ENCODE measurements at places on chromosomes 2 and 18. TPM values are rescaled to one million over a fixed set of nuclear protein-coding genes. Genes with fewer than 3 reads are reported as not detected.

GRCh38 chr2:28638102-28638501, 113.5 kb upstream of the PPP1CB start:
- no peak for DNase-seq

Gene RBFA
- 29.5 TPM for total RNA-seq

GRCh38 chr18:6004119-6004518, 108.8 kb upstream of the TMEM200C start:
- no peak for DNase-seq

DNA sequence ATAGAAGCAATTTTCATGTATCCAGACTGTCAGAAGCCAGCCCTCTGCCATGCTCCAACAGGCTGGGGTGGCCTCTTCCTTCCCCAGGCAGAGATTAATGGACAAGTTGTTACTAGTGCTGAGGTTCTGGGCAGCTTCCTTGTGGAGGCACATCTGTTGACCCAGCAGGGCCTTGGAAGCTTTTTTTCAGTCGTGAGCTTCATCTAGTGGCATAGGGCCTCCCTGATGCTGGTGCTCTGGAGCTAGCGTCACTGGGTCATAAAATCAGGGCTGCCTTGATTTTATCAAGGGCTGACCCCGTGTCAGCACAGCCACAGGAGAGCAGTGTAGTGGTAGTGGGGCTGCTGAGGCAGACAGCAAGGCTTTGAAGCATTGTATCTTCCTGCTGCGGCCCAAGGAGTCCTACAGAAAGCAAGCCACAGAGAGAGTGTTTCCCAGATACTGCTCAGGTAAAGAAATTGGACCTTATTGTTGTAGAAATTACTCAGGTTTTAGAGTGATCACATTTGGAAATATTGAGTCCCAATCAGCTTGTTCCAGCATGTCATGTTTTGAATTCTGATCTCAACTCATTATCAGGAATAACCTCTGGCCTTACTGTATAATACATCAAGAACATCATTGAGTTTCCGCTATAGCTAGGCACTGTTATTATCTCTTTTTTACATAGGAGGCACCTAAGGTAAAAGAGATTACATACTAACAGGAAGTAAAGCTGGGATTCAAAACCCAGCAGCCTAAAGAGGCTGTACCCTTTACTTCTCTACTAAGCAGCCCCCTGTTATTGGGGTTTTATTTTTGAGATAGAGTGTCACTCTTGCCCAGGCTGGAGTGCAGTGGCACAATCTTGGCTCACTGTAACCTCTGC, 92.3 kb upstream of the ALPP start:
- no peak for DNase-seq

Gene CDH2
- total RNA-seq, result 53.8 TPM

GRCh38 chr2:70807828-70808118, 12.6 kb downstream of the CLEC4F start:
- DNase-seq, result no peak

Gene DUSP28
- 2.1 TPM for total RNA-seq

Gene TANK
- 19.7 TPM for total RNA-seq

DNA sequence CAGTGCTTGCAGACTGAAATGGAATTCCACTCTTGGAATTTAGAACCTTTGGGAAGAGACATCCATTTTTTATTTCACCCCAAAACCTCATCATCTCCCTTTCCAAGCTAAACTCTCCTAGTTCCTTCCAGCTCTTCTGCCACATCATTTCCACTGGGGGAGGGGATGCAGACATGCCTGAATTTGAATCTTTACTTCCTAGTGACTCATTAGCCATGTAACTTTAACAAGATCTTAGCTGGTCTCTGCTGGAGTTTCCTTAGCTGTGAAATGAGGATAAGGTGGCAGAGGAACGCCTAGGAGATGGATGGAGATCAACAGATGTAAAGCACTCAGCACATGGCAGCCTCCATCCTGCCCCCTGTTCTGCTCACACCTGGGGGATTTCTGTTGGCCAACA, 266.8 kb downstream of the EN1 start:
- DNase-seq, result no peak

Gene KCNJ13
- total RNA-seq, result not detected

GRCh38 chr2:224538561-224539138, 46.5 kb downstream of the CUL3 start:
- no peak for DNase-seq

- DNase-seq, result no peak
These were observed 301.3 kb downstream of the LPIN1 start for GRCh38 chr2:12047761-12048160.

DNA sequence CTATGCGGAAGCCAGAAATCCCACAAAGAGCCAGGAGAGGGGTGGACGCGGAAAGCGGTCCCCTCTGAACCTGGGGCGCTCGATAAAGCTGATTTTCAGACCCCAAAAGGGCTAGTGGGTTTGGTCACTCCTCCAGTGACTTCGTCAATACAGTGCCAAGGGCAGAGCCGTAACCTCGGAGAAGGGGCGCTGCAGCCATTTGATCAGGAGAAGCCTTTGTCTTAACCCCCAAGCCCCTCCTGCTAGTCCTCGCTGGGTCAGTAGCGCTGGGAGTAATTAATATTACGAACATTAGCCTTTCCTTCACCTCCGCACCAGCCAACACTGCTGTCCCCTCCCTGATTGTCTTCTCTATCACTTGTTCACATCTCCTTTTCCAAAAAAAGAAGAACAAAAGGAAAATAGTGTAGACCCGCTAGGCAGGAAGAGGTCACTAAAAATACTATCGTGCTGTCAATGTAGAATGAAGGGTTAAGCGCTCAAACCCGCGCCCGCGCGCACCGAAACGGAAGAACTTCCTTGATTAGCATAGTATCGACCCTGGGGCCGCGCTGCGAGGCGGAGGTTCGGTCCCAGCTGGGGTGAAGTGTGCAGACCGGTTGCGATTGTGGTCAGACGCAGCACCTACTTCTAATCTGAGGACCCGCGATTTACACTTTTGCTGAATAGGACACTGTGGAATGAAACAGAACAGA, 63.2 kb upstream of the MAPRE2 start:
- DNase-seq, result no peak

Measured in H1 (cell line).